Stimulated activated CD4-positive, alpha-beta T cell treated with anti-CD3 and anti-CD28 coated beads, Interleukin-2, amount 100 ng/mL, for 48 hours (primary cell): ENCODE measurements at places on chromosomes 11 and 22.

DNA sequence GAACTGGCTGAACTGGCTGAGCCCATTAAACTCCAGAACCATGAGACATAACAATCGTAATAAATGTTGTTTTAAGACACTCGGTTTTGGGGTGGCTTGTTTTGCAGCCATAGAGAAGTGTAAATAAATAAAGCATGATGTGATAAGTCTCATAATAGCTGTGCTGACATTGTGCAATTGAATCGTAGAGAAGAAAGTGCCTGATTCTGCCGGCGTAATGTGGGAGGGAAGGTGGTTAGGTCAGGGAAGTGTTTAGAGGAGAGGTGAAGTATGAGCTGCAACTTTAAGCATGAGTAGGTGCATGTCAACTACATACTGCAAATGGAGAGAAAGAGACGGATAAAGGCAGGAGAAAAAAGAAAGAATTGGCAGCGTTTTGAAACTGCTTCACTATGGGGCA is 217.1 kb downstream of the BLID start:
- DNase-seq: no peak

GRCh38 chr22:39194098-39194497 is 41.6 kb upstream of the CBX7 start:
- no peak for DNase-seq

- no peak for DNase-seq
These were observed 119.8 kb downstream of the PKNOX2 start for GRCh38 chr11:125284245-125284850.

- DNase-seq: no peak
These were observed 2190.5 kb upstream of the RAG2 start for GRCh38 chr11:38788561-38788960.

GRCh38 chr11:43498561-43498960 is 139.8 kb downstream of the TTC17 start:
- DNase-seq: no peak

- no peak for DNase-seq
These were observed 25.4 kb downstream of the FBLN1 start for GRCh38 chr22:45528046-45528445.

DNA sequence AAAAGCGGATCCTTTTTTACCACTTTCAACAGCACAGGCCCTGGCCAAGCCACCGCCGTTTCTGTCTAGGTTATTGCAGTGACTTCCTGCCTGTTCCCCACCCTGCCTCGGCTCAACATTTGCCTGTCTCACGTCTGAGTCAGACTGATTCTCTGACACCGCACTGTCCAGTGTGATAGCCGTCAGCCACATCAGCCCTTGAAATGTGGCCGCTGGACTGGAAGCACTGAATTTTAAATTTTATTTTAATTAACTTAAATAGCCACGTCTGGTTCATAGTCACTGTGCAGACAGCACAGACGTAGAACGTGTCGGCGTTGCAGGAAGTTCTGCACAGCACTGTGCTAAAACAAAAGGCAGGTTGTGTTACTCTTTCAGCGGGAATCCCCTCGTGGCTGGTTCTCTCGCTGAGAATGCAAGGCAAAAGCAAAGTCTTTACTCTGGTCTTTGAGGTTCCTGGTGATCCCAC is 56.3 kb upstream of the ADSL start:
- peak; percentile 40 for DNase-seq

GRCh38 chr11:32400196-32400595 is 35.1 kb downstream of the WT1 start:
- no peak for DNase-seq
